ENCODE measurements at places on chromosomes 13 and 19.

DNA sequence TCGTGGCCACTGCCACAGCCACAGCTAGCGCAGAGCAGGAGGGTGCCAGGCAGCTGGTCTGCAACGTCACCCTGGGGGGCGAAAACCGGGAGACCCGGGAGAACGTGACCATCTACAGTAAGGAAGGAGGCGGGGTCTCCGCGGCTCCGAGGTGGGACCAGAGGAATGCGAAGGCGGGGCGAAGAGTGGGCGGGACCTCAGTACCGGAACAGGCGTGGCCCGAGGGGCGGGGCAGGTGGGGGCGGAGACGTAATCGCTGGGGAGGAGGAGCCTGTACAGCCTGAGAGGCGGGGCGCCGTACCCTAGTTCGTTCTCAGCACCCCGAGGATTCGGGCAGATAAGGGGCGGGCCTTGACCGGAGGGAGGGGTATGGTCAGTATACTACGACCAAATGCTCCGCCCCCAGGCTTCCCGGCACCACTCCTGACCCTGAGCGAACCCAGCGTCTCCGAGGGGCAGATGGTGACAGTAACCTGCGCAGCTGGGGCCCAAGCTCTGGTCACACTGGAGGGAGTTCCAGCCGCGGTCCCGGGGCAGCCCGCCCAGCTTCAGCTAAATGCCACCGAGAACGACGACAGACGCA, 2.5 kb downstream of the ICAM5 start:
- DNase-seq: peak; percentile 53

DNA sequence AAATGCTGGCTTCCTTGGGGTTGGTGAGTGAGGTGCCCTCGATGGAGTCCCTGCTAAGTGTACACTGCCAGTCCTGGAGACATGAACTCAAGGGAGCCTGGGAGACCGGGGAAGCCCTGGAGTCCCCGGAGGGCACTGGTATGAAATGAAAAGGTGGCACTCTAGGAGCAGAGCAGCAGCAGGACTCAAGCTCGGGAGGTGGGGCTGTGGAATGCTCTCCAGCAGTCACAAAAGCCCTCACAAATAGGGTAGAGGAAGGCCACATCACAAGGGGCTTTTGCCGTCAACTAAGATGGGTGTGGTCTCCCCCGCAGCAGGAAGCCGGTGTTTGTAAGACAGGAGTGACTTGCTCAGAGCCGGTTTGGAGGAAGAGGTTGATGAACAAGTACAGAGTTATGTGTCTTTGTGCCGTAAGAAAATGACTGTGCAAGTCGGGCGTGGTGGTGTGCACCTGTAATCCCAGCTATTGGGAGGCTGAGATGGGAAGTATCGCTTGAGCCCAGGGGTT, 19.3 kb downstream of the CCNE1 start:
- no peak for DNase-seq

- DNase-seq: no peak
Measured at GRCh38 chr19:4101496-4101770, 22.5 kb downstream of the MAP2K2 start.

- DNase-seq: no peak
Measured at GRCh38 chr13:78700121-78700910, 41.4 kb upstream of the OBI1 start.
